Stimulated activated CD4-positive, alpha-beta T cell treated with anti-CD3 and anti-CD28 coated beads, Interleukin-1b, Interleukin-23, amount 100 ng/mL, for 1 hour (primary cell): ENCODE measurements at places on chromosomes 11 and 22.

GRCh38 chr11:94303966-94304958 is at the start of gene IZUMO1R:
TSS of gene IZUMO1R (plus strand) at chr11:94304580. CDS start at chr11:94305637, 1,057 bp downstream.
- no peak for DNase-seq

- no peak for DNase-seq
Observed at GRCh38 chr11:10699072-10699471, 5.5 kb upstream of the IRAG1 start.

GRCh38 chr11:20041499-20041898 is 118.8 kb downstream of the DBX1 start:
- no peak for DNase-seq

GRCh38 chr22:35517769-35518530 is 22.7 kb upstream of the RASD2 start:
- no peak for DNase-seq

- DNase-seq = peak; percentile 30
Observed at GRCh38 chr11:61071208-61071681, 31.0 kb upstream of the CD5 start.

- DNase-seq = no peak
Observed at GRCh38 chr22:25754527-25755202, 12.7 kb downstream of the MYO18B start.

GRCh38 chr11:21205205-21205604 is 535.8 kb downstream of the NELL1 start:
- no peak for DNase-seq

GRCh38 chr11:123196060-123196714 is 1.1 kb upstream of the CLMP start:
- no peak for DNase-seq

DNA sequence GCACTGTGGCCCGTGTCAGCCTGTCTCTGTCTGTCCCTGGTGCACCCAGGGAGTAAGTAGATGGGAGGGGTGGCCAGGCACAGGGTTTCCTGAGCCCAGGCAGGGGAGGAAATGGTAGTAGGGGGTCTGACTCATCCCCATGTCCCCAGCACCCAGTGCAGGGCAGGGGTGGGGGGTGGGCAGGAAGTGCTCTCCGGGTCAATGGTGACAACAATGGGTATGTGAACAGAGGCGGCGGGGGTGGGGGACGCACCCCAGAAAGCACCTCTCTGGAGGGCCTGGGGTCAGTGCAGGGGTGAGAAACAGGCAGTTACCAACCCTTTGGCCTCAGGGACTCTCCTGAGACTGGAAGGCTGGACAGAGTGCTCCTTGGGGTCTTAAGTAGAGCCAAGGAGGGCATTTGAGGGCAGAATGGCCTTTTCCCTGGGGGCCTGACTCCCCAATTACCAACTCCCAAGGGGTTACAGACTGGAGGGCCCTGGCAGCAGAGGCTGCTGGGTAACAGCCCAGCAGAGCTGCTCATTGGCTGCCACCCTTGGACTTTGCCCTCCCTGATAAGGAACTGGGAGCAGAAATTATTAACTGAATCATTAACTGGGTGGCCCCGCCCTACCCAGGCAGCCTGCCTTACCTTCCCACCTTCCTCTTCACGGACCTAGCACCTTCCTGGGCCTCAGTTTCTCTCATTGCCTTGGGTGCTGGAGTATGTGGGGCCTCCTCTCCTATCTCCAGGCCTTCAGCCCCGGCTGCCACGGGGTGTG is 4.2 kb downstream of the MYRF start:
- DNase-seq = no peak

DNA sequence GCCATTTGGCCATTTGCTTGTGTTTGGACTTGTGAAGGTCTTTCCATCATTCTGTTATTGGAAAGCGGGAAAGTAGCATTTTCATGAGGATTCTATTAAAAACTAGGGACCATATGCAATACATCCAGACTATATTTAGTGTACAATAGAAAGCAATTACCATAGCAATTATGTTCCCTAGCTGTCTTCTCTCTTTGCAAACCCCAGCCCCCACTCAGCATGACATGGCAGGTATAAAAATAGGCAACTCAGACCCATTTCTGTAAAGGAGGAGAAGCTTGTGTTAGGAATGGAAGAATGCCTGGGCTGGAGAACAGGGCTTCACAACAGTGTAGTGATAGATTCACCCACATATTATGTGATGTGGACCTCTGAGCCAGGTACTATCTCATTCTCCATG is 12.4 kb downstream of the OR51B6 start:
- no peak for DNase-seq

DNA sequence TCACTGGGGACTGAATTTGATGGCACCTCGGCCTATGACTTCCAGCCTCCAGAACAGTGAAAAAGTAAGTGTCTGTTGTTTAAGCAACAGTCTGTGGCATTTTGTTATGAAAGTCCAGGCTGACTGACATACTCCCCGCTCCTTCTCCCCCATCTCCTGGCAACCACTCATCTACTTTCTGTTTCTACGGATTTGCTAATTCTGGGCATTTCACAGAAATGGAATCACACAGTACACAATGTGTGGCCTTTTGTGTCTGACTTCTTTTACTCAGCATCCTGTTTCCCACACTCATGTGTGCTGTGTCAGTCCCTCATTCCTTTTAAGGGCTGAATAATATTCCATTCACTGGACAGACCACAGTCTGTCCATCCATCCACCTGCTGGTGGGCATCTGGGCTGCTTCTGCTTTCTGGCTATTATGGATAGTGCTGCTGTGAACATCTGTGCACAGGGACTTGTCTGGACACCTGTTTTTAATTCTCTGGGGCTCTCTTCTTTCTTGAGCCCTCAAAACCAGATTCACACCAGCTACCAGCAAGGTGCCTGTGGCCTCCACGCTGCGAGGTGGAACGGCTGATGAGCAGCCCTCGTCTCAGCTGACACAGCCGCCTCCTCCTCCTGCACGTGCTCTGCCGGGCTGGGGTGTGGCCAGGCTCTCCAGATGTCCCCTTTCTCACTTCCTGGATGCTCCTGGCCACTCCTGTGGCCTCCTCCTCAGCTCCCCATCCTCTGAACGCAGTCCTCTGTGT is 333.1 kb downstream of the CTTN start:
- DNase-seq = no peak

- no peak for DNase-seq
Observed at GRCh38 chr11:117969160-117969991, 16.8 kb upstream of the IL10RA start.

- no peak for DNase-seq
Observed at GRCh38 chr11:7577291-7578190, 63.7 kb downstream of the PPFIBP2 start.

DNA sequence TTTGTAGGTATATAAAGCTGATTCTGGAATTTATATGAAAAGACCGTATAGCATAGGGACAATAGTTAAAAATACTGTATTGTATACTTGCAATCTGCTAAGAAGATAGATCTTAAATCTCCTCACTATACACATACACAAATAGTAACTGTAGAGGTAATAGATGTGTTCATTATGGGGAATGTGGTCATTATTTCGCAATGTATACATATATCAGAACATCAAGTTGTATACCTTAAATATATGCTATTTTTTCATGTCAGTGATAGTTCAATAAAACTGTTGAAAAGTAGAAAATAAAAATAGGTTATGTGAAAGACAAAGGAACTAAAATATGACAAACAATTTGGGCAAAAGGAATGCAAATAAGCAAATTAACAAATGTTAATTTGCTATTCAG is 35.2 kb upstream of the LIN7C start:
- no peak for DNase-seq

DNA sequence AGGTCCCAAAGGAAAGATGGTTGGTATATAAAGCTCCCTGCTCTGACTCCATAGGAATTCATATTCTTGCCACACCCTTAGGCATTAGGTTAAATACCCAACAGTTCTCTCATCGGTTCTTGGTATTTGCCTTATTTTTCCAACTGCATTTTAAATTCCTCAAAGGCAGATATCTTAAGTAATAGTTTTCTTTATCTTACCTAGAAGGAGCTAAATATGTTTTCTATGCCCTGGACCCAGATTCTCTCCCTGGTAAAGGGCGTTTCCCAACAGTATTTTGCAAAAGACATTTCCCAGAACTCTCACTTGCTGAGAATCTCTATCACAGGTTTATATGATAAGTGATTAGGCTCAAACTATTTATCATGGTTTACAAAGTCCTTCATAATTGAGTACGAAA is 158.6 kb upstream of the BDNF start:
- no peak for DNase-seq

- no peak for DNase-seq
Observed at GRCh38 chr22:30054067-30054763, 26.0 kb upstream of the HORMAD2 start.

DNA sequence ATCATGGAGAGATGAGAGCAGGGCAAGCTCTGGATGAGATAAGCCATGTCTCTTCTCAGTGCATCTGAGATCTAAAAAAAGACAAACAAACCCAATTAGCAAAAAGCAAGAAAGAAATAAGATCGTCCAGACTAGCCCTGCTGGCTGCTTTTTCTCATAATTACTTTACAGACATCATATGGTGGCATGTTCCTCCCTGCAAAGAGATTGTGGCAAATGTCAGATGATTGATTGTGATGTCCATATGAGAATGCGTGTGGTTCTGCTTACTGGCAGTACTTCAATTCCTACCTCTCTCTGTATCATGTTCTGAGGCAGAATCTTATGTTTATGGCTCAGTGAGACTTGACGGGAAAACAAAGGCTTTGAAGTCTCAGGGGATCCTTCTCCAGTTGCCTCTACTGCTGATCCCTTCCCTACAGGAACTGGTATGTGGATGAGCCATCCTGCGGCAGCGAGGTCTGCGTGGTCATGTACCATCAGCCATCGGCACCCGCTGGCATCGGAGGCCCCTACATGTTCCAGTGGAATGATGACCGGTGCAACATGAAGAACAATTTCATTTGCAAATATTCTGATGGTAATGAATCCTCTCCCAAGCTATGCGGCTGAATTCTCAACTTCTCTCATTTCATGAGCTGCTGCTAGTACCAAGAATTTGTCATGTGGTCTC is 8.8 kb downstream of the LAYN start:
- no peak for DNase-seq

DNA sequence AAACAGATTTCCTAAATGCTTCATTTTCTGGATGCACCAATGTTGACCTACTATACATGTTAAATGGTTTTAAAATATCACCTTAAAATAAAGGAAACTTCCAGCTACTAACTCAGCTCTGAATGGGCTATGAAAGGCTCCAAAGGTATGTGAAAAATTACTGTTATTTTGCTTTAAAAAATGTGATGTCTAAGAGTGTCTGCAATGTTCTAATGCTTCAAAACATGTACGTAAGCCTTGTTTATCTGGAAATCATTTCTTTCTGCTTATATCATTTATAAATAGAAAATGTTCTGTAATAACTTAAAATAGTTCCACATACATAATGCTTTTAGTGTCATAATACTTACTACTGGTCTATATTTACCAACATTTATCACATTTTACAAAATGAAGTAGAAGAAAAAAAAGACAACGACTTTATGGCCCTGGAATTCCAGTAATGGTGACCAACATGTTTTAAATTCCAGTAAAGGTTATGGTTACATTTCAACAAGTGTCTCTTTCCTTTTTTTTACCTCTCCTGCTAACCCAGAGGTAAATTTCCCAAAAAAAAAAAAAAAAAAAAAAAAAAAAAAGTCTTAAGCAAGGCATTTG is 2.5 kb downstream of the BDNF start:
- no peak for DNase-seq

DNA sequence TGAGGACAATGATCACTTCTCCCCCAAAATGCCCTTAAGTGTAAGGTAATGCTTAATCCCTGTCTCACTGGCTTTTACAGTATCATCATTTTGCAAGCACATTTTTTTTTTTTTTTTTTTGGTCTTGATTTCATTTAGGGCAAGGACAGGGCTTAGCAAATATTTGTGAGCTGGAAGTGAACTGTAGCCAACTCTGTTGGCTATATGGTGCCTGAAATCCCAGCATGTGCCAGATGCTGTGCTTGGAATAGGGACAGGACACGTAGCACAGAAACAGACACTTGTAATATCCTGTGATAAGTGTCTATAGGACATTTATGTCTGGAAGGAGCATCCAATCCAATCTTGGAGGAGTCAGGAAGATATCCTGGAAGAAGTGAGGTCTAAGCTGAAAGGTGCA is 198.3 kb downstream of the NAV2 start:
- DNase-seq = no peak

GRCh38 chr22:39622881-39623367 is 52.4 kb downstream of the CACNA1I start:
- DNase-seq = peak; percentile 33

DNA sequence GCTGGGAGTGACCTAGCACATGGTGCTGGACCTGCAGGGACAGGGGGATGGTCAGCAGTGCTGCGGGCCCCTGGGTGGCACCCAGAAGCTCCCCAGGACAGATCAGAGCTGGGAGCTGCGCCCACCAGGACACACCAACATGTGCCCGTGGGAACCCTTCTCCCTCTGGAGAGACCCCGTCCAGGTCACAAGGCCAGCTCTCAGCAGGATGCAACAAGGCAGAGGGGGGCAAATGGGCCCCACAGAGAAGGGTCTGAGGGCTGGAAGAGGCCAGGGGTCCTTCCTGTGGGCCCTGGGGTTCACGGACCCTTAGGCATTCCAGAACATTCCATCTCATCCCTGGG is 6.2 kb downstream of the DUSP8 start:
- no peak for DNase-seq
